ENCODE measurements at places on chromosomes 3 and 15.
A peak's percentile ranks its signal among the peaks of the same experiment; 100 is the strongest.

DNA sequence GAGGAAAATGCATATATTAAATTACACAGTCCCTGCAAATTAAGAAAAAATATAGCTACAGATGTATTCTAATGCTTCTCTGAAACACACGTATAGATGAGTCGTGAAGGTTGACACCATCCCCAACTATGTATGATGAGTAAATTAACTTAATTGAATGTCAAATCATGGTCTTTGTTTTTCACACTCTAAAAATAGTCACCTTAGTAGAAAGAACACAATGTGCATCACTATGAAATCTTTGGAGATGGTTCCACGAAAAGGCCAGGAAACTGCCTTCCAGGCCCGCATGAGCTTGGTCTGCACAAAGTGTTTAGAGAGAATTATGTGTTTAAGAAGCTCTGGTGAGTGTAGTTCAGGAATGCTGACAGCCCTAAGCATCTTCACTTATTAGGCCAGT is 313.4 kb upstream of the IL12A start:
- peak; percentile 16 for DNase-seq

DNA sequence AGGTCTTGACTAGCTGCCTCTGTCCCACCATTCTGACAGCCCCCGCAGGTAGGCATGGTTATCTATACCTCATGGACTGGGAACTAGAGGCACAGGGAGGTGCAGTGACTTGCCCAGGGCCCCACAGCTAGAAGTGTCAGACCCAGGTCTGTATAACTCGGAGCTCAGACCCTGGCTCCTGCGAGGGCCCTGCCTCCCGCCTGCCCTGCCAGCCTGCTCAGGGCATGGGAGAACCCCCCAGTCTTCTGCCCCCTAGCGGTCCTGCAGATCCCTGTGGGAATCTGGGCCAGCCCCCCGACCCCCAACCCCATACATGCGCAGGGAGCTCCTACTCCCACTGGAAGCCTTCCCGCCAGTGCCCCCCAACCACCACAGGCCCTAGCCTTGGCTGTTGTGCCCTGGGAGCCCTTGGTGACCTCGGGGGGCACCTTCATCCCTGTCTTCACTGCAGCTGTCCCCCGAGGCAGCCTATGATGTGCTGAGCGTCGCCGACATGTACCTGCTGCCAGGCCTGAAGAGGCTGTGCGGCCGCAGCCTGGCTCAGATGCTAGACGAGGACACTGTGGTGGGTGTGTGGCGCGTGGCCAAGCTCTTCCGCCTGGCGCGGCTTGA is 6.9 kb downstream of the ABTB1 start:
- no peak for DNase-seq

GRCh38 chr3:146250449-146251382 is at the start of gene PLSCR4:
Gene PLSCR4, minus strand, starts transcription at chr3:146251105. Its CDS starts 29,034 bp downstream, at chr3:146222071.
- DNase-seq, result peak; percentile 81

DNA sequence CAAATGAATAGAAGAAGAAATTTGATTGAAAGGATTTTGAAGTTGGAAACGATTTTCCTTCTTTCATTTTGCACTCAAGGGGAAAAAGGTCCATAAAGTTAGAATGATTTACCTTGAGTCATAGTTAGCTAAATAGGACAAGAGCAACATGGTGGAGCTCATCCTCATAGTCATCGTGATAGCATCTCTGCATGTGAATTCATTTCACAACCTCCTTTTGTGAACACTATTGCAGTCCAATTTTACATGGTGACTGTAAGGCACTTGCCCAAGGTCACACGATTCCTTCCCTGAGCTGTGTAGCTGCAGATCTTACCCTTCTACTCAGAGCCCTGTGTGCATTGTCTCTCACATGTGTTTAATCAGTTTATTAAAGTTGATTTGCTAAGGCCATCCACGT is 359.8 kb upstream of the C2CD4B start:
- DNase-seq, result peak; percentile 23

DNA sequence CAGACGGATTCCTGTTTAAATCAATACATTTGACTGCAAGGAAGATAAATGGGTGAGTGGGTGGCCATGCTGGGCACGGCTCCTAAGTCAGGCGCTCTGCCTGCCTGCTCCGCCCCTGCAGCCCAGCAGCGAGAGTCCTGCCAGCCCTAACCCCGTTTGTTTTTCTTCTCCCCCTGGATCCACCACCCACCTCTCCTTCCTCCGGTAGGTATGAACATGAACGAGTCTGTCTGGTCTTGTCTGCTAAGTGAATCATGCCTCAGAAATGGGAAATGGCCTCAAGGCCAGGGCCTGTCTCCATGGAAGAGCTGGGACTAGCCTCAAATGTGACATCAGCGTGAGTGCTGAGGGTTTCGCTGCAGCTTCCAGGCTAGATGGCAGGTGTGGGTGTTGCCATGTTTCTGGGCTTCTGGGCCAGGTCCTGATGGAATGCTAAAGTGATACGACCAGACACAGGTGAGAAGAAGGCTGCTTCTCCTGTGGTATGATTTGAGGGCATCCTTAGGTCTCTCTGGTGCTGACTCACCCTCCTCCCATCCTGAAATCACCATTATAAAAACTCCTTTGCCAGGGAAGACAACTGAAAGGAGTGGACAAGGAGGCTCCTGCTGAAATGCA is 5.6 kb upstream of the FEM1B start:
- peak; percentile 83 for DNase-seq

- DNase-seq, result no peak
These were observed 131.7 kb downstream of the XXYLT1 start for GRCh38 chr3:195139091-195139875.

DNA sequence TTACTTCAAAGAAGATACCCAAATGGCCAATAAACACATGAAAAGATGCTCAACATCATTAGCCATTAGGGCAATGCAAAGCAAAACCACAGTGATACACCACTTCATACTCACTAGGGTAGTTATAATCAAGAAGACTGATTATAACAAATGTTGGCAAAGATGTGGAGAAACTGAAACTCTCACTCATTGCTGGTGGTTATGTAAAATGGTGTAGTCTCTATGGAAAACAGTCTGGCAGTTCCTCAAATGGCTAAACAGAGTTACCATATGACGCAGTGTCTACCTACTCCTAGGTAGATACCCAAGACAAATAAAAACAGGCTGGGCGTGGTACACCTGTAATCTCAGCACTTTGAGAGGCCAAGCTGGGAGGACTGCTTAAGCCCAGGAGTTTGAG is 3.5 kb upstream of the ZFAND6 start:
- no peak for DNase-seq

GRCh38 chr15:72873379-72874233 is 90.0 kb upstream of the ADPGK start:
- DNase-seq, result no peak

DNA sequence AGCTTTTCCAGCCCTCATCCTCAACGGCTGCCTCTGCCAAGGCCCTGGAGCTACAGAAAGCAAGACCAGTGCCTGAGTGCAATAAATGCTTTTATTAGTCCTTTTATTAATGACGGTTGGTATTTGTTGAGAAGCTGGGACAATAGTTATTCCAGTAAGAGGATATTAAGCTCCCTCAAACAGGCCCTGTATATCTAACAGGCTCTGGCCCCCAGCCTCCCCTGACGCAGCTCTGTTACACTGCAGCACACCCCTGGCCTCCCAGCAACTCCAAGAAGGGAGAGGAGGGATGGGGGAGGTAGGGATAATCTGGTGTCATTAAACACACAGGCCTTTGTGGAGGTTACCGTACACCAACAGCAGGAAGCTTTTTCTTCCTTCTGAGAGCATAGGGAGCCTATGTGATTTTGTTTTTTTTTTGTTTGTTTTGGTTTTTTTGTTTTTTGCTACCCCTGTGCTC is 30.8 kb upstream of the MAGEF1 start:
- no peak for DNase-seq

- no peak for DNase-seq
These were observed 46.8 kb downstream of the THRB start for GRCh38 chr3:24447836-24448235.

GRCh38 chr3:44056446-44057240 is 185.0 kb upstream of the TOPAZ1 start:
- no peak for DNase-seq

DNA sequence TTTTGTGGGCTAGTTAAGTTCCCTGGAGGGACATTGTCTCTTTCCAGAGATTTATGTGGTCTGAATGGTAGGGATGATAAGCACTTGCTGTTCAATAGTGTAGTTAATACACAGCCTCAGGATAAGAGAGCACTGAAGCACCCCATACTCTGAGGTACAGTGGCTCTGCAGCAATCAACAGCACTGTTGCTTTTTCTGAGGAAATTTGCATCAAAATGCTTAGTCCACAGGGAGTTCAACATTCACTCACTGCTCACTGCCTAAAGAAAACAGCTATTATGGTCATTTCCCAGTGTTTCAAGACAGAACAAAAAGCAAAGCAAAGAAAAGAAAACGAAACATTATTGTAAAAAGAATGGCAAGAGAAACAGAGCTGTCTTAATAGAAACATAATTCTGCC is 441.9 kb downstream of the PLOD2 start:
- DNase-seq, result no peak

DNA sequence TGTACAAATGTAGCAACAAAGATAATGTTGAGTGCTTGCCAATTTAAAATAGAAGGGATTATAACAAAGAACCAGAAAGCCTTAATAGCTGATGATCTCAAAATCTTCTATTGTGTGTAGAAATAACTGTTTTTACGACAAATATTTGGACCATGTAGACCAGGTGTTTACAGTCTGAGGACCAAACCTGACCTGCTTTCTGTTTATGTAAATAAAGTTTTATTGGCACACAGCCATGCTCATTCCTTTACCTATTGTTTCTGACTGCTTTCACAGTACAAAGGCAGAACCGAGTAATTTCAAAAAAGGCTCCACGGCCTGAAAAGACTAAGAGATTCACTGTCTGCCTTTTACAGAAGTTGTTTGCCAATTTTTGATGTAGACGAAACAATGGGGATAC is 91.8 kb downstream of the GOLIM4 start:
- no peak for DNase-seq

DNA sequence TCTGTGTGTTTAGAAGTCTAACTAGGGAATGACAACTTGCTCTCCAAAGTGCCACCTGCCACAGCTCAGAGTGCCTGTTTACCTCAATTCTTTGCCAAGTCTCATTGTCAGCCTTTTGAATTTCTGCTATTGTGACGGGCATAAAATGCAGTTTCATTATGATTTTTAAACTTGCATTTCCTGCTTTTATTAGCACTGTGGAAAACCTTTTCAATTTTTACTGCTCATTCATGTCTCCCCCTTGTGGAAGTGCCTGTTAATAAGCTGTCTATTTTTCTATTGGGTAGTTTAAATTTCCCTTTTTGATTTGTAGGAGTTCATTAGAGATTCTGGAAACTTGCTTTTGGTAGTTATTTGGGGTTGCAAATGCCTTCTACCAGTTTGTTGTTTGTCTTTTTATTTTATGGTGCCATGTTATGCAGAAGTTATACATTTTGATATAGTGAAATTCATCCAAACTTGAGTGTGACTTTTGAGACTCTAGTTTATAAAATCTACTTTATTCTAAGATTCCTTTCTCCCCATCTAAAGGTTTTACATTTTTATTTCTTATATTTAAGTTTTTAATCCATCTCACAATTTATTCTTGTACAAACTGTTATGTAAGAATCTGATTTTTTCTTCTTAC is 53.9 kb upstream of the FRMD4B start:
- DNase-seq, result no peak
